ENCODE measurements at places on chromosomes 1 and 21.

DNA sequence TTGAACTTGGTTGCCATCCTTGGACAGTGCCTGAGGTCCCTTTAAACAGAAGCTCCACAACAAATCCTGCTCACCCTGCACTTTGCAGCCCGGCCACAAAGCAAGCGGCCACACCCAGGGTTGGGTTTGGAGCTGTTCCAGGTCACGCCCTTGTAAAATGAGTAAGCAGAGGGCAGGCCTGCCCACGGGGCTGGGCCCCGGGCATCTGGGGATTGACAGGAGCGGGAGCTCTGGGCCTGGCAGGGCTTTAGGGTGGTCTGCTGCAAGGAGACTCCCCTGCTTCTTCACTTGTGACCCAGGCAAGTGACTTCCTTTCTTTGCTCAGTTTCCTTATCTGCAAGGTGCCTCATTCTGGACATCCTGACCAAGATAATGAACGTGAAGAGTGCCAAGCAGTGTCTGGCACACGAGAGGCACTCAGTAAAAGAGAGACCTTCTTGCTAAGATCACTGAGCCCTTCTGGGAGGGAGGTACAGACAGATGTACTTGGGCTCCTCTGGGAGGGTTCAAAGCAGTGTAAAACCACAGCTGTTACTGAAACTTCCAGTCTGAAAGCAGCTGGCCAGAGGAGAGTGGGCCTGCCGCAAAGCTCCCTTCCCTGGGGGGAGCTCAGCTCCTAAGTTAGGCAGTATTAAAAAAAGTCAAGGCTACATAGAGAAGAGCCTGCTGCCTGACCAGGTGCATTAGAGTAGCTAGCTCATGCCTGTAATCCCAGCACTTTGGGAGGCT lies 2.6 kb downstream of the E2F2 start:
- peak; percentile 52 for DNase-seq

DNA sequence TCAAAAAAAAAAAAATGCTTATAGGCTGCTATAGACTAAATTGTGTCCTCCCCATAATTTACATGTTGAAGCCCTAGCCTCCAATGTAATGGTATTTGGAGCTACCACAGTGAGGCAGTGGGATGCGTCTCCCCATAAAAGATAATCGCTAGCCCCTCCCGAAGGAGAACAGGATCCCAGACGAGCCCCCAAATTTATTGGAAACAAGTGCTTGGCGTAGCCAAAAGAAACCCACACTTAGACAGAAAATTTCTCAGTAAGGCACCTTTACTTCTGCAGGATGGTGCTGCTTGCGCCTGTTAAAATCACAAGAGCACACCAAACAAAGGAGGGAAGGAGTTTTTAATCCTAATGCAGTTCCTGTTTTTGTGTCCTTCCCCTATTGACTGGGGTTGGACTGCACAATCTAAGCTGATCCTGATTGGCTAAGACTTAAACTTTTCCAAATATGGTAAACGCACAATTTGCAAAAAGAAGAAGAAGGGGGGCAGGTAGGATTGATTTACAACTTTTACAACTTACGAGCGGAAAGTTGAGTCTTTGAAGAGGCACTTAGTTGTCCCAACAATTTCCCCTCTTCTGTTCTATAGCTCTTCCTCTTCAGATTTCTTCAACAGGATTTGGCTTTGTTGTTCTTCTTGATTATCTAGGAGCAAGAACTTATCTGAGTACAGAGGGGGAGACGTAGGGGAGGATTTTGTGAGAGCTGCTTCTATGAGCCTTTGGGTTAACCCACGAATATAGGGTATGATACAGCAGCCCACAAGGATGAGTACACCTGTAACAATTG lies 3.0 kb upstream of the IPP start:
- no peak for DNase-seq

DNA sequence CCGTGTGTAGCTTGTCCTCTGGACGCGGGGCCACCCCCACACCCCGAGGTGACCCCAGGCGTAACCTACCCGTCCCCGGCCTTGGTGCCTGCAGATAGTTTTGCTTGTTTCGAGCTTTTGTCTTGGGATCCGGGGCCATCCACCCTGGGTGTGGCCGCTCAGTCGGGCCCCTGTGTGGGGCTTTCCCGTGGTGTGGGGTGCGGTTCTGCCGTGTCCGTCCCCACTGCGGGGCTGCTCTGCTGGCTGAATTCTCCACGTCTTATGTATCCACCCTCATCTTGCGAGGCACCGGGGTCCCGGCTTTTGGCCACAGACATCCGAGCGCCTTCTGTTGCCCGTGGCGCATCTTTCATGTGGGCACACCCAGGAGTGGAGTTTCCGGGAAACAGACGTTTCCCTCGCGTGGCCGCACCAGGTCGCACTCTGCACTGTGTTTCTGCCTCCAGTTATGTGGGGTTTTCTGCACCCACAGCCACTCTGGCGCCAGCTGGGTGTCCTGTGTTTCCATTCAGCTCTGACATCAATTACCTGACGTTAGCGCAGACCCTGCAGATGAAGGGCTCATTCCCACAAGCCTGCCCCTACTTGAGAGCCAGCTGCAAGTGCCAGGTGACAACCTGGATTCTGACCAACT lies 64.9 kb downstream of the PRKCZ start:
- no peak for DNase-seq

GRCh38 chr1:59638231-59638711 lies 176.5 kb upstream of the HOOK1 start:
- DNase-seq: no peak

DNA sequence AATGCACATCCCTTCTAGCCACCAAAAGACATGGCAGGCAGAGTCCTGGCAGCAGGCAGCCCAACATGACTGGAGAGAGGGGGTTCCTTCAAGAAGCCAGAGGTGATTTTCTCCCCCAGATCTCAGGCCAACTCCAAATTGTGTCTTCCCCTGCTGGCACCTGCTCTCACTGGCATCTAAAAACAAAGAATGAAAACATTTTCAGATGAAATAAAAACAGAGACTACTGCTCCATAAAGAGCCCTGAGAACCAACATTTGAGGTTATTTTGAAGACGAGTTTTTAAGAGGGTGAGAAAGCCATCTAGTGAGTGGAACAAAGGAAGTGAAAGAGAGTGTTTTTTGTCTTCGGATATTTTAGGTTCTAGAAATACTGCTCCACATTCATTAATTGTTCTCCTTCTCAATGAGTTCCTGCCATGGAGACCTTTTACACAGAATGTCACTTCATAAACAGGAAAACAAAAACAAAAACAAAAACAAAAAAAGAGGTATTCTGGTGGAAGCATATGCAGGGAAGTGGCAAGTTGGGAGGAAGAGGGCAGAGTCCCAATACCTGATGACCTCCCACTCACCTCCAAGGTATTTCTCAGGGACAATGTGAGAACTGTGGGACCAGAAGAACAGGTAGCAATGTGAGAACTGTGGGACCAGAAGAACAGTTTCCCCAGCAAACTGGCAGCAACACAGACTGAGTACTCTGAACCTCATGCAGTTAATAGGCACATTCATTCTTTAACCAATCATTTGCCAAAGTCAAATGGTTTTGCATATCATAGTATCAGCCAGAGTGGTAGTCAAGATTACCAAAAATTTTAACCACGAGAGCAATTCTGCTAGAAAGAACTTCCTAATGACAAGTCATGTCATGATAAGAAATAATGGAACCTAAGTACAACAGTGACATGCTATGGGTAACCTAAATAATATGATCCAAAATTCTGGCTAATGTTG lies 50.0 kb downstream of the KIAA0319L start:
- DNase-seq: no peak

DNA sequence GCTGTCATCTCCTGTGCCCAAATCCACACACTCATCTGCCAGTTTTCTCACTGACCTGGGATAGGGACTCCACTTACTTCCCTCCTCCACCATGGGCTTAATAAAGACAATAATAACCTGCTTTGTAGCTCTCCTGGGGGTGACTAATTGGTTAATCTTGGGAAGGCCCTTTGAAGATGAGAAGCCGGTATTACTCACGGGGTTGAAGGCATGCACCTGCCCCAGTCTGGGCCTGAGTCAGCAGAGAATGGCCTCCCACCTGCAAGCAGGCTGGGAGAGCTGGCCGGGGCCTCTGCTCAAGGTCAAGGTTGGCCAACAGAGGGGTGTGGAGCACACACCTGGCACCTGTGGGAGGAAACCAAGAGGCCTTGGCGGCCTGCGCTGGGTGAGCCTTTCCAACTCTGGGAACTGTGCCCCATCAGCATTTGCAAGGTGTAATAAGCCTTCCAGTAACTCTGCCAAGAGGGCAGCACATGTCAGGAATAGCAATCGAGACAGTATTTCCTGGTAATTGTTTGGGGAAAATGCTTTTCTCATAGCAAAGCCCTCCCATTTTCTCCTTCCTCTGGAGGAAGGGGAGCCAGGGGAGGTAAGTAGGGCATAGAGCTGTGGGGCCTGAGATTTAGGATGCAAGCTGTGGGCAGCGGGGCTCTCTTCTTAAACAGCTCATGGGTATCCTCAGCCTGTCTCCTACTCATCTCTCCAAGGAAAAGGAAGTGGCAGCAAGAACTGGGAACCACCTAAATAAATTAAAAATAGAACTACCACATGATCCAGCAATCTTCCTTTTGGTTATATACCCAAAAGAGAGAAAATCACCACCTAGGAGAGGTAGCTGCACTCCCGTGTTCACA lies 49.0 kb downstream of the TOMM20 start:
- DNase-seq: no peak

GRCh38 chr1:20137055-20137454 lies 2.1 kb upstream of the PLA2G2F start:
- no peak for DNase-seq

DNA sequence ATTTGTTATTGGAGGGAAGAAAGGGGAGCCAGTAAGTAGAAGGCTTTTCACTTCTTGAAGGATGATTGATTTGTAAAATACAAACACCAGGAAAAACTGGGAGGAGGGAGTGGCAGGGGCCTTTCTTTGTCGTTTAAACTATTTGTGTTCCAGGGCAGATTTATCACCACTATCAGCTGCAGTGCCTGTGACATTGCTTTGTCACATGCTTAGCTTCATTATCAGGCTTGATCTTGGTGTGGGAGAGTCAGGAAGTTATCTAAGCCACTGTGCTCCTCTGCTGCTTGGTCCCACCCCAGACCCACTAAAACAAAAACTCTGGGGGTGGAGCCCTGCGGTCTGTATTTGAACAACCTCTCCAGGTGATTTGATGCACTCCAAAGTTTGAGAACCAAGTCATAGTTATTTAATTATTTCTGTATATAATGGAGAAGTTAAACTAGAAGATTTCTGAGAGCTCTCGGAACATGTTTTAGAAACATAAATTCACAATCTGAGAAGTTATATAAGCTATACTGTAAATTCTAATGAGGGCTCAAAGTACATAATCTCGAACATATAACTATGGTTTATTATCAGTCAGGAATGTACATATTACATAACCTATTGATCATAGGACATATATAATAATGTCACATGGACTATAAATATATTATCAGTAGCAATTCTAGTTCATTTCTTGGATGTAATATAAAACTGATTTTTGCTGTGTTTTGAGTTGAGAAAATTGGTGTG lies 87.9 kb downstream of the CDC14A start:
- peak; percentile 56 for DNase-seq

Data from activated naive CD4-positive, alpha-beta T cell (primary cell).